Amniotic epithelial cell (primary cell): ENCODE measurements at places on chromosomes 11 and 22.

- DNase-seq = no peak
Observed at GRCh38 chr11:44978274-44978960, 27.7 kb upstream of the TP53I11 start.

DNA sequence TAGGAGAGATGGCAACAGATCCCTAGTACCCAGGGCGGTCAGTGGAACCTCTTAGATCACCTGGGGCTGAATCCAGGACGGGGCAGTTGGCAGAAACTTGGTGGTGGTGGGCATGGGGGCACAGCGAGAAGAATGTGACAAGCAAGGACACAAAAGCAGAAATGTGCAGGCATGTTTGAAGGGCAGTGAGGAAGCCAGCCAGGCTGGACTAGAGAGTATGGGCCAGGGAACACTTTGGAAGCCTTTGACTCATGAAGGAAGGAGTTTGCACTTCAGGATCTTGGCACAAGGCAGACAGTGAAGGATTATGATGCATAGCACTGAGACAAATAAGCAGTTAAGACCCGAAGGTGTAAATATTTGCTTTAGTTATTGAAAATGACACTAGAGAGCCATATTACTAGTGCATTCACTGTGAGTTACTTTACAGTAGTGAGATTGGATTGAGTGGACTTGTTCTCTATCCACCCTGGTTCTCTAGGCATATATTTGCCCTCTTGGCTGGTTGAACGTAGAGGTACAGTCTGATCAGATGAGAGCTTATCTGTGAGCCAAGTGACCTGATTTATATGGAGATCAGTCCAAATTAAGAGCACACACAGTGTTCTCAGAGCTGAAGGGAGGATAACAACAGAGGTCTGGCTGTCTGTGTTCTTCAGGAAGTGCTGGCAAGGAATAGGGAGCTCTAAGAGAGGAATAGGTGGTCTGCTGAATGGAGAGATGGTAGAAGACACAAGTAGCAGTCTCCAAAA, 210.4 kb downstream of the SNX19 start:
- DNase-seq = no peak

GRCh38 chr11:15758857-15759465, 597.4 kb downstream of the SOX6 start:
- DNase-seq = no peak

- no peak for DNase-seq
Observed at GRCh38 chr22:49243965-49244364, 583.7 kb downstream of the BRD1 start.

DNA sequence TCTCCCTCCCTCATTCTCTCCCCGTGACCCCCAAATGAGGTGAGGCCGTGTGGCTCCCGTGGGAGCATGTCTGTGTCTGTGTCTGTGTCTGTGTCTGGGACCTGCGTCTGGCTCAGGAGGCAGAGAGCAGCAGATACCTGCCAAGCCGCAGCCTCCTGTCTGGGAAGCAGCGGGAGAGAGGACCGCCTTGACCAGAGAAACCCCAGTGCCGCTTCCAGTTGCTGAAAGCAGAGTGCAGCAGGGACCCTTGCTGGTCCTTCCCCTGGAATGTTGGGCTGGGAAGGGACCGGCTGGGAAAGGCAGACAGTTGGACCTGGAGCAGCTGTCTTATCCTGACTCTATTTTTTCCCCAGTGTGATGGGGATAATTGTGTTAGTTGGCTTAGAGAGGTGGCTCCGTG, 525 bp downstream of the CSDC2 start:
- DNase-seq = no peak

DNA sequence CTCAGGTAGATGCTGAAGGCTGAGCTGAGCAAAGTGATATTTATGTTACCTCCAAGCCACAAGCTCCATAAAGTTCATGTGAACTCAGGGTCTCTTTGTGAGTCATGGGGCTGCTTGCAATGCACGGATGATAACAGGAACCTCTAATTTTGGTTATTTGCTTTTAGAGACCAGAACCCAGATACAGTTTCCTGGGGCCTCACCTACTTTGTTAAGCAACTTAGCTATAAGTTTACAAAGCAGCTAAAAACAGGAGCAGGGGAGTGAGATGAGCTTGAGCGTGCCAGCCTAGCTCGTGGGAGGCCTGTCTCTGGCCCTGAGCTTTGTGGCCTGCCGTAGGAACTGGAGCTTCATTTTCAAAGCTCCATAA, 29.2 kb downstream of the SREBF2 start:
- peak; percentile 66 for DNase-seq

DNA sequence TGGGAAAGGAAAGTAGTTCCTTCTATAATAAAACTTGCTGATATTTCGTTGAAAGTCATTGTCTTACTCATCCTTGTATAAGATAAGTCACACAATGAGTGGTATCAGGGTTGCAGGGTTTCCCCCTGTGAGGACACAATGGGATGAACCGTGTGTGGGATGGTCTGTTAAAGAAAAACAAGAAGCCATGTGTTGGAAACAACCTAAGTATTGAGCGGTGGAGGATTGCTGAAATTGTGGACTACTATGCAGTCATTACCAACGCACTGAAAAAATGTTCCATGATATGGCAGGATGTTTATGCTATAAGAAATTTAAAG, 28.6 kb downstream of the PTPRJ start:
- no peak for DNase-seq

DNA sequence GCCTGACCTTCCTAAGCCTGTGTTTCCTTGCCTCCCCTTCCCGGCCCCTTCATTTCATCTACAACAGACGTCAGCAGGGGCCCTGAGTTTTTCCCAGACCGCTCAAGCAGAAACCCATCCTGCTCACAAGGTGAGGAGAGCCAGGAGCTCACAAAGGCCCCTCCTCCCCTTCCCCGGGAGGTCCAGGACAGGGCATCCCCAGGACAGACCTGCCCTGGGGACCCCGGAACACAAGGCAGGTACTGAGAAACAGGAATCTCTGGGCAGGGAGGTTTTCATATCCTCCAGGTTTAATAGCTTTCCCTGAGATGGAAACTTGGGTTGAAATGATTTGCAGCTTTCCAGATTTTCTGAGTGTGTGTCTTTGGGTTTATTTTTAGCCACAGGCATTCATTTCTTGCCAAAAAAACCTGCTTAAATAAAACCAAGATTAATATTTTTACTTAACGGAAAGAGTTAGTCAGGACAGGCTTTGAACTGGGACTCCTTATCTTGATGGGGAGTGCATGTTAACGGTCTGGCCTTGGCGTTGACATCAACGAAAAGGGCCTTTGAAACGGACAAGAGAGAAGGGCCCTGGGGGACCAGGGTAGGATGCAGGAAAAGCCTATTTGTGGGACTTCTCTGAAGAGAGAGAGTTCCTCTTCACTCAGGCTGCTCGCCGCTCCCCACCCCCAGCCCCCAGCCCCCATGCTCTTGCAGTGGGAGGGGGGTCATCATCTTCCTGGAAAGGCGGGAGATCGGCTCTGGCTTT, 38.5 kb downstream of the TIMP3 start:
- DNase-seq = peak; percentile 79

DNA sequence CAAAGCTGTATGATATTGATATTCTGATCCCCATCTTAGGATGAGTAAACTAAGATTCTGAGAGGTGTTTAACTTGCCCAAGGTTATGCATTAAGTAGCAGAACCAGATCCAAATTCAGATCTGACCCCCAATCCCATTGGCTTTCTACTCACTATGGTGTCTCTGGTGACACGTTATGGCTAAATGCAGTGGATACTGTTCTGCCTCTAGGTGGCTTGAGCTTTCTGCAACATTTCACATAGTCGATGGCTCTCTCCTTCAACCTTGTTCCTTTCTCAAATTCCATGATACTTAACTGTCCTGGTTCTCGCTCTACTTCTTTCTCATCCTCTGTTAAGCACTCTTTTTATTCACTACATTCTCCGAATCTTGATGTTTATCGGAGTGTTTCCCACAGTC, 9.4 kb downstream of the C11orf97 start:
- peak; percentile 20 for DNase-seq

- DNase-seq = no peak
Observed at GRCh38 chr11:79229047-79229446, 211.8 kb downstream of the TENM4 start.

DNA sequence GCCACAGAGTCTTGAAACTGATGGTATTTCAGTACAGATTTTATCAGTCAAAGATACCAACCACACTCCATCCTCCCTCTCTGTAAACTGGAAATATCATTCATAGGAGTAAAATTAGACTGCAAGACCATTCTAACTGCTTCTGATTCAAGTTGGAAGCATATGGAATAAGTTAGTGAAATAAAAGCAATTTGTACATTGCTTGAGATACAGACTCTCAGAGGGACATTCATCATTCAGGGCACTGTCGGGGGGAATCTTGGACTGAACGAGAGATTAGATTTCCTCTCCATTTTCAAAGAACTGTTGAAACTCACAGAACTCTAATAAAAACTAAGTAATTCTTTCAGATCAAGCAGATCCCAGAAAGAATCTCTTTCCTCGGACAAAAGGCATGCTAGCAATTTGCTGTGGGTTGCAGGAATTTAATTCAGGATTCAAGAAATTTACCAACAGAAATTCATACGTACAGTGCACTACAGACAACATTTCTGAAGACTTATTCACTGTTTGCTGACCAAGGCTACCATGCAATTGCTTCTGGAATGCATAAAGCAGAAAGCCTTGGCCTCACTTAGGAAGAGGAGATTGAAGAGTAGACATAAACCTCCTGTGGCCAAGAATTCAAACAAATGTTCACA, 34.1 kb downstream of the PAMR1 start:
- DNase-seq = peak; percentile 96
